ENCODE measurements at places on chromosomes 12 and 14. TPM values are rescaled to one million over a fixed set of nuclear protein-coding genes. Genes with fewer than 3 reads are reported as not detected.

The A2M gene
- total RNA-seq: 975 TPM

The KLHDC1 gene
- 8.8 TPM for total RNA-seq

DNA sequence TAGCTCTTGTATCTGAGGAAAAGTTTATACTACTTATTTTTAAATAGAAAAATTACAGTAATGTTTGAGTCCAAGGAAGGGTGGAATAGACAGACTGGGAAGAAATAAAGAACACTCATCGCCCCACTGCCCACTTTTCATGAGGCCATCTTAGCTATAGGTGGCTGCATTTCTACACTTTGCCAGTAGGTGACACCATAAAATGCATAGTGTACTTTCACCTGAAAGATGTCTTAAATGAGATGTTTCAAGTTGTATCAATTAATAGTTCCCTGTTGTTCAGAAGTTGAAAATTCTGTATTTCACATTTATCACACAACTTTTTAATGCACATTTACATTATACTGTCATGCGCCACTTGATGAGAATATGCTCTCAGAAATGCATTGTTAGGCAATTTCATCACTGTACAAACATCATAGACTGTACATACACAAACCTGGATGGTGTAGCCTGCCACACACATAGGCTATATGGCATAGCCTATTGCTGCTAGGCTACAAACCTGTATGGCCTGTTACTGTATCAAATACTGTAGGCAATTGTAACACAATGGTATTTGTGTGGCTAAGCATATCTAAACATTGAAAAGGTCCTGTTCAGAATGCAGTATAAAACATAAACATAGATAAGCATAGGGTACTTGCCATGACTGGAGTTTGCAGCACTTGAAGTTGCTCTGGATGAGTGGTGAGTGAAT, 27.6 kb downstream of the PMCH start:
- no peak for DNase-seq

DNA sequence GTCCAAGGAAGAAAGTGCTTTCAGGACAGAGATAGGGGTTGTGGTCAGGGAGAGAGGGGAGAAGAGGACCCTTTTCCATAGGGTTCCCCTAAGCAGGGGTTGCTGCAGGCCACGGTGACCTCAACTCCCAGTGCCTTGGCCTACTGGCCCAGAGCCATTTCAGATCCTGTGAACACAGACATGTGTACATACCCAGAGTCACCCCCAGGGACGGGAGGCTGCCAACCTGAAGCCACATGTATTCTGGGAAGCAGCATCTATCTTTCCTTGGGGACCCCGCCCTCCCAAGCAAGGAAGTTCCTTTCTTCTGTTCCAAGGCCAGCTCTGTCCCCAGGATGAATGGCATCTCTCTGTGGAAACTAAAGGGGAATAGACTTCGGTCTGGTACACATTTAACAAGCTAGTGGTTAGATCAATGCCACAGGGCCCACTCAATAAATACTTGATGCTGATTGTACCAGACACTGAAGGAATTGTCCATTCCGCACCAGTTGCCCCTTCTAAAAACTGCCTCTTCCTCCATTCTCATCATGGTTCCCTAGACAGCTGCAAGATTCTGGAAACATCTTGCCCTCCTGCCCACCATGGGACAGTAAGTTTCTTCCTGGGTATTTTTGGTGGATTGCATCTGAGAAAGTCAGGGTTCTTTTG, 25.2 kb upstream of the DGLUCY start:
- no peak for DNase-seq

DNA sequence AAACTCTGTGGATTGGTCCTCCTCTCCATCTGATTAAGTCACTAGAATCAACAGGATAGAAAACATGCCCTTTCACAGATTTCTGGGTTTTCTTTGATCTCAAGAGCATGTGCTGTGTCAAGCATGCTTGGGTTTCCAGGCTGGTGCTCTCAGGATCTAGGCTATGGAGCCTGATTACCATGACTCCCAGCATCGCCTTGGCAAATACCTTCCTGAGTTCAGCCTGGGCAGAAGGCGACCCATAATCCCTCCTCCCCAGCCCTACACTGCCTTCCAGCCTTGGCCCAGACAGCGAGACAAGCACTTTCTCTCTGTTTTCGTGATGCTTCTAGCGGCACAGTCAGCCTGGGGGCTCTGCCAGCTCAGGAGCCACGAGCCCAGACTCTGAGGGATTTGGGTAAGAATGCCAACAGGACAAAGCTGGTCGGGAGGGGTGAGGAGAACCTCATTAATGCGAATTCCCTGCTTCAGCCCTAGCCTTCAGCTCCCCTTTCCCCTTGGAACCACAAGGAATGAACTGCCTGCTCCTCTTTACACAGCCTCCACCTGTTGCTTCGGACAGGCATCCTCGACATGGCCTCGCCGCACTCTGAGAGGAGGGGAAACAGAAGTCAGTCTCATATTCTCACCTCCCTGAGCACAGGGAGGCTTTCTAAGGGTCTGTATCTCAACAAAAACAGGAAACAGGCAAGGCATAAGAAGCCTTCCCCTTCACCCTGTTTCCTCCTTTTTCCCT, 227.1 kb downstream of the MSRB3 start:
- DNase-seq: no peak

DNA sequence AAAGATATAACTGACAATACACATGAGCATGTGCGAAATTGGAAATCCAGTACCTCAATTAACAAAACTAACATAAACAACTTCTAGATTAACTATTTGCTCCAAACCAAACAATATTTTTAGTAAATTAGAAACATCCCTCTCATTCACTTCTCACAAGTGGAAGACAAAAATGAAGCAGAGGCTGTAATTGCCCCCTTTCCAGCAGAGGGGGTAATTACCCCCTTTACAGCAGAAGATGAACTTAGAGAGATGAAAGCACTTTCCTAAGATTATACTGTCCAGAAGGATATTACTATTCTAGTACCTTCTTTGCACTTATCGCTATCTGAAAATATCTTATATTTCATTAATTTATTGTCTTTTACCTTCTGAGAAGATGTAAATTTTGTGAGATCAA, 1025.2 kb downstream of the FSCB start:
- no peak for DNase-seq
